ENCODE measurements at places on chromosomes 4 and X.

GRCh38 chrX:69522052-69522451 lies 17.9 kb downstream of the NALF2 start:
- DNase-seq, result no peak

GRCh38 chr4:37549041-37549440 lies 137.1 kb downstream of the RELL1 start:
- DNase-seq, result peak; percentile 97

- peak; percentile 11 for DNase-seq
Measured at GRCh38 chr4:70895811-70896491, 6.2 kb upstream of the MOB1B start.

DNA sequence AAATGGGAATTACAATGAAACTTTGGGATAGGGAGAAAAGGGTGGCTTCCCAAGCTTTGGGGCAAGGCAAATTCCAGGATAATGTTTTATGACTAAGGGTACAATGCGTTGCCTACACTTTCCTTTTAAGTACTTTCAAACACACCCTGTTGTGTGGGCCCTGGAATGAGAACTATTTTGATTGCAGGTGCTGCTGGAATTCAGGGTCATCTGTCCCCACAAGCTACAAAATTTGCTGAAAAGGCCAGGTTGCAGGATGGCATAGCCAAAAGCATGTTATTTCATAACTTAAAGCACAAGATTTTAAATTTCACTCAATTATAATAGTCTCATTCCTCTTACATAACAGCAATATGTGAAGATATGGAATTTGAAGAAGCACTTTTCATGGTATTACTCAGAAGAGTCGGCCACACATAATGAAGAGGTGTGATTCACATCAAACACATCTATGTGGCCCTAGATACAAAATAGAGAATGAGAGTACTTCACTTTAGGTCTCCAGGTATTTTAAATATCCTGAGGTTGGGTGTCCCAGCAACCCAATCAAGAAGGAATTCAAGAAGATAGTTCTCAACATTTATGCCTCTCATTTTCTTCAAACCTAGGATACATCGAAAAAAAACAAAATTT lies 89.3 kb downstream of the APBB2 start:
- DNase-seq, result no peak

- DNase-seq, result no peak
Measured at GRCh38 chrX:68754406-68754805, 74.4 kb upstream of the EFNB1 start.

DNA sequence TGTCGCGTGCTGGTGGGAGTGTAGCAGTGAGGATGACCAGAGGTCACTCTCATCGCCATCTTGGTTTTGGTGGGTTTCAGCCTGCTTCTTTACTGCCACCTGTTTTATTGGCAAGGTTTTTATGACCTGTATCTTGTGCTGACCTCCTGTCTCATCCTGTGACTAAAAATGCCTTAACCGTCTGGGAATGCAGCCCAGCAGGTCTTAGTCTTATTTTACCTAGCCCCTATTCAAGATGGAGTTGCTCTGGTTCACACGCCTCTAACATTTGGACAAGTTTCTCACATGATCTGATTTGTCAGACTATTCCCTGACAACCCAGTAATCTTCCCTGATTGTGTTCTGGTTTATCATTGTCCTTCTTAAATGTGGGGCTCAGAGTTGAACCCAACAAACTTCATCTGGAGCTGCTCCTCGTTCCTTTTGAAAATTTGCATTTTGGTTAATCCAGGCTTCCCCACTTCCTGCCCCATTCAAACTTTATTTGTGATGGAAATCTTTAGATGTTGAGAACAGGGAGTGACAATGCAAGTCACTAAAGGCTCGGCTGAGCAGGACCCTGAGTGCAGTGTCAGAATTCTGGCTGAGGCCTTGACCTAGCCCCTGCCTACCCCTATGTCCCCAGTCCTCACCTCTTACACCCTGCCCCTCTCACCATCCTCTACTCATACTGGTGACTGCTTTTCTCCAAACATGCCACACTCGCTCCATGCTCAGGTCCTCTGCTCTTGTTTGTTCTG lies 226.8 kb downstream of the STIM2 start:
- no peak for DNase-seq

DNA sequence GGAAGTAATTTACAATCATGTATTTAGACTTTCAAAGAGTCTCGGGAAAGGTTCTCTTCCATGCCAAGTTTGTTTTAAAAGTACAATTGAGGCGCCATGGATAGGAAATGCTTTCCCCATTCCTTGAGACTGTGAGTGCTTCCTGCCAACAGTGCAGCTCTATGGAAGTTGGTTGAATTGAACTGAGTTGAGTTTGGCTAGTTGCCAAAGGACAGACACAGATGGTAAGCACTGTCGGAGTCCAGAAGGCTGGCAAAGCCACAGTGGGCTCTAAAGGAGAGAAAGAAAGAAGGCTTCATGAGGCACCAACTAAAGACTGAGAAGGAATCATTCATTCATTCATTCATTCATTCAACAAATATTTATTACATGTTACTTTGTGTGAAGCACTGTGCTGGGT lies 4.3 kb upstream of the KCNE5 start:
- DNase-seq, result no peak

DNA sequence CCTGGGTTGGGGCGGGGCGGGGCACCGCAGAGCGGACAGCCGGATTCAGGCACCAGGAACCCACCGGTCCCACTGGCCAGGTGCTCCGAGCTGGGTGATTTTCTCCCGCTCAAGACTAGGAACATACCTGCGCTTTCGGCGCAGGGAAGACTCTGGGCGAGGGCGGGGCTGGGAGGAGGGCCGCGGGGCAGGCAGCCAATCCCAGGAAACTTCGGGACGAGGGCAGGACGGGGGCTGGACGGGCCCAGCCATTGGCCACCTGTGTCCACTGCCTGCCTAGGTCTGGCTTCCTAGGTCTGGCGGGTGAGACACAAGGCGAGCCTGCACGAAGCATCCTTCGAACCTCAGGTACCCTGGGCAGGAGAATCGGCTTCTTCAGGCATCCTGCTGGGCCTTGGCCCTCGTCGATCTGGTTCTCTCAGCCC lies 274 bp upstream of the ERVMER34-1 start:
- DNase-seq, result no peak

DNA sequence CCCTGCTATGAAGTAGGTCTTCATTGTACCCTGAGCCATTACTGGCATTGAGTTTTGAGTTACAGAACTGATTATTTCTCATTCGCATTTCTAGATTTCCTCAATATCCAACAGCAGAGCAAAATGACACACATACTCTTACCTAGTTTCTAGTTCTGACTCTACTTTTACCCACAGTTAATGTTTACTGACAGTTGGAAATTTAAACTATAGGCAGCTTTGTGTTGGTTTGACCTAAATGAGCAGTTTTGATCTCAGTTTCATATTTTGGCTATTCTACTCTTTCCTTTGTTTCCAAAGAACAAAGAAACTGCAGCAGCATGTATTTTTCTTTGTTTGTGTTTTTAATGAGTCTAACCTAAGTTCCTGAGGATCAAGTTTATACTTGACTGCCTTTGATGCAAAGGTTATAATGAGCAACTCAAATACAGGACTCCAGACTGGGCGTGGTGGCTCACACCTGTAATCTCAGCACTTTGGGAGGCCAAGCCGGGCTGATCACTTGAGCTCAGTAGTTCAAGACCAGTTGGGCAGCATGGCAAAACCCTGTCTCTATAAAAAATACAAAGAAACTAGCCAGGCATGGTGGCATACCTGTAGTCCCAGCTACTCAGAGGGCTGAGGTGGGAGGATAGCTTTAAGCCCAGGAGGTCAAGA lies 30.4 kb downstream of the TXK start:
- DNase-seq, result no peak

DNA sequence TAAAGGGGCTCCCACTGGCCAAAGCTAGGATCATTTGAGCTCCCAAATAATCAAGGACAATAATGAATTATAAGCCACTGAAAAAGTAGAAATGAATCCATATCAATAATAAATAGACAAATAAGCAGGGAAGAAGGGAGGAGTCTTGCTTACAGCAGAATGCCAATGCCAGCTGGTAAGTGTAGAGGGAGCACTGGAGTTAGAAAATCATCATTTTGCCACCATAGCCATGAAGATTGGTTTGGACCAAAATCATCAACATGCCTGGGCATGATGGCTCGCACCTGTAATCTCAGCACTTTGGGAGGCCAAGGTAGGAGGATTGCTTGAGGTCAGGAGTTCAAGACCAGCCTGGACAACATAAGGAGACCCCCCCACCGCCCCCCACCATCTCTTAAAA lies 20.4 kb upstream of the SH3KBP1 start:
- DNase-seq, result no peak

GRCh38 chr4:25760518-25761157 lies 102.2 kb downstream of the SEL1L3 start:
- no peak for DNase-seq

DNA sequence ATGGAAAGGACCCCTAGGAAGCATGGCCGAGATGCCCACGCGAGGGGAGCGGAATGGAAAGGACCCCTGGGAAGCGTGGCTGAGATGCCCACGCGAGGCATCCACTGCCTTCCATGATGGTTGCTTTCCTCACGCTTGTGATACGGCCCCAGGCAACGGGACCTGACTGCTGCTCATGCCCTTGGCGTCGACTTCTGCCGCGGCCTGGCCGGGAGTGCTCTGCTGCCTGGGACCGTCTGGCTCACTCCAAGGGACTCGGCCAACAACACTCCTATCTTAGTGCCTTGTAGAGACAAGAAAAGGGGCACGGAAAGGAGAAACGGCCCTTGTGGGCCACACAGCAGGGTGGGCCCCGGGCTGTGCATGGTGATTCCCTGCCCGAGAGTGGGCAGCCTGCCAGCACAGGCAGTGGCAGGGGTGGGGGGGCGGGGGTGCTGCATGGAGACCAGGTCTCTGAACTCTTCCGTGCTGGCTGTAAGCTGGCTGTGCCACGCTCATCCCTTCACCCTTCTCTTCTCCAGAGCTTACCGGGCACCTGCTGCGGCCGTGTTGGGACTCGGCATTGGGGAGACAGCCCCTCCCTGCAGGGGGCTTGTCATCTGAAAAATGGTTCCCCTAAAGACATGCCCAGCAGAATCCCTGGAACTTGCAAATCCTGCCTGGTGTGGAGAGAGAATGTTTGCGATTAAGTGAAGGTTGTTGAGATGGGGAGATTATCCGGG lies 38.6 kb upstream of the HMX1 start:
- DNase-seq, result no peak

DNA sequence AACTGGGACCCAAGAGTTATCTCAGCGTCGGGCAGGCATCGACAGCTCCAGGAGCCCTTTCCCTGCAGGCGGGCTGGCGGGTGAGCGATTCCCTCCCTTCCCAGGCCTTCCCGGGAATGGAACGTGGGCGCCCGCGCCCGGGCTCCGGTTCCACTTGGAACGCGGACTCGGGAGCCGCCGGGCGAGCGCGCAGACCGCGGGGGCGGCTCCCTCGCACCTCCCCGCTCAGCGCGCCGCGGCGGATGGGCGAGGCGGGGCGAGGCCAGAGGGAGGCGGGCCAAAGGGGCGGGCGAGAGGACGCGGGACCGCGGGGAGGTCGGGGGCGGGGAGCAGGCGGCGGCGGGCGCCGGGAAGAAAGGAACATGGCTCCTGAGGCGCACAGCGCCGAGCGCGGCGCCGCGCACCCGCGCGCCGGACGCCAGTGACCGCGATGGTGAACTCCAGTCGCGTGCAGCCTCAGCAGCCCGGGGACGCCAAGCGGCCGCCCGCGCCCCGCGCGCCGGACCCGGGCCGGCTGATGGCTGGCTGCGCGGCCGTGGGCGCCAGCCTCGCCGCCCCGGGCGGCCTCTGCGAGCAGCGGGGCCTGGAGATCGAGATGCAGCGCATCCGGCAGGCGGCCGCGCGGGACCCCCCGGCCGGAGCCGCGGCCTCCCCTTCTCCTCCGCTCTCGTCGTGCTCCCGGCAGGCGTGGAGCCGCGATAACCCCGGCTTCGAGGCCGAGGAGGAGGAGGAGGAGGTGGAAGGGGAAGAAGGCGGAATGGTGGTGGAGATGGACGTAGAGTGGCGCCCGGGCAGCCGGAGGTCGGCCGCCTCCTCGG lies at the start of gene PKD2:
Gene PKD2, plus strand, starts transcription at position 332 of the 818 bp plus-strand sequence. Its CDS starts 99 bp downstream, at position 431.
- peak; percentile 22 for DNase-seq

GRCh38 chr4:6335040-6335590 lies 65.5 kb downstream of the WFS1 start:
- DNase-seq, result no peak

DNA sequence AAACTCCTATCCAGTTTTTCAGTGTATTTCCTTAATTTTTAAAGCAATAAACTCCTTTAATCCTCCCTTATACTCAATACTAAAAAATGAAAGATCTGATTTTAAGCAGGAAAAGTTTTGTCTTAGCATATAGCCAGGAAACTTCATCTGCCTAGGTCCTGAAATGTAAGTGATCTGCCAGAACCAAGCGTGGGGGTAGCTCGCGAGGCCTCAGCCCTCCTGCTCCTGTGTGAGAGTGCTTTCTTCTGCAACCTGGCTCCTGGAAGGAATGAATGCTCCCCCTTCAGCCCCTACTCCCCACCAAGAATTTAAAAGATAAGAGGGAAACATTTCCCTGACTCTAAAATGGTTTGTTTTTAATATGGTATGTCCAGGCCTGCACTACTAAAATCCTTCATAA lies 160.1 kb downstream of the CBR4 start:
- DNase-seq, result no peak

GRCh38 chrX:68748030-68748429 lies 80.8 kb upstream of the EFNB1 start:
- no peak for DNase-seq

DNA sequence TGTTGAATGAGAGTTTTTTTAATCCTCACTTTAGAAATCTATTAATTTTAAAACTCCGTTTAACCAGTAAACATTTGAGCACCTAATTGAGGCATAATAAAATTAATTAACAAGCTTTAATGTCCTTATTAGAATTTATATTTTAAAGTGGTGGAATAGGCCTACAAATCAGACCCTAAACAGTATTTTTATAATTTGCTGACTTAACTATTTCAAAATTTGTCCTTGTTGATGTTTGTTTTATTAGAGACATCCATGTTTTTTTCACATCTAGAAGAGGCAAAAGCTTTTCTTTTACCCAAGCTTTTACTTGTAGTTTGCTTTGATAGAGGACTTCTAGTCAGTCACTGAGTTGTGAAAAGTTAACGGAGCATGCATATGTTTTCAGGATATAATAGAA lies 3.8 kb downstream of the SAP30 start:
- no peak for DNase-seq

- no peak for DNase-seq
Measured at GRCh38 chr4:129545599-129546278, 449.8 kb downstream of the C4orf33 start.

DNA sequence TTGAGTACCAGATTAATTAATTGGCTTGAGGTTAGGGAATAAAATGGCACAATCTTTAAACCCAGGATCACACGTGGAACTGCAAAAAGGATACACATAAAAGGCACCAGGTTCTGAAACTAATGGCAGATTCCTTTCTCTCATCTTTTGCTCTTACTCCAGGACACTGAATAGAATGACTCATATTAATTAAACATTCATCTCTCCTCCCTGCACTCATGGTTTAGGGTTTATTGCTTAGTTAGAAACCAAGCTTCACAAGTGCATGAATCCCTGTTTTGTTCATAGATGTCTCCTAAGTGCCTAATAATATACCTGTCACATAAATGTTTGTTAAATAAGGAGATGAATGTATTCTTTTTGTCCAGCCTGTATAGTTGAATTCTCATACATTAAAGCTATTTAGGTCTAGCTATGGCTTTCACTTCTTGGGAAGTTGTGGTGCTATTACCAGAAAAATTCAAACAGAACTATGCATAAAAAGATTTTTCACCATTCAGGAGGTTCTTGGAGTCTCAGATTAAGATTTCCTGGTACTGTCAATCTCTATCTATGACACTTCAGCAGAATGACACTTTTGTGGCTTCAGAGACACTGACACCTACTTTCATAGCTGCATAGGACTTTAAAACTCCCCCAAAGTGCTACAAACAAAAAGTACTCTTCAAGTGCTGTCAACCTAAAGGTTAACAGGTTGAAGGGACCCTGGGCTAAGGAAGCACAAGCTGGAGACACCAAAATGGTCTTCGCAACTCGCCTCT lies 7.4 kb downstream of the CORIN start:
- DNase-seq, result no peak

- no peak for DNase-seq
Measured at GRCh38 chr4:131974730-131975129, 1174.4 kb upstream of the PCDH10 start.
